ENCODE measurements at places on chromosomes 5 and 9.

- DNase-seq: no peak
Observed at GRCh38 chr5:98909363-98909762, 19.4 kb downstream of the CHD1 start.

DNA sequence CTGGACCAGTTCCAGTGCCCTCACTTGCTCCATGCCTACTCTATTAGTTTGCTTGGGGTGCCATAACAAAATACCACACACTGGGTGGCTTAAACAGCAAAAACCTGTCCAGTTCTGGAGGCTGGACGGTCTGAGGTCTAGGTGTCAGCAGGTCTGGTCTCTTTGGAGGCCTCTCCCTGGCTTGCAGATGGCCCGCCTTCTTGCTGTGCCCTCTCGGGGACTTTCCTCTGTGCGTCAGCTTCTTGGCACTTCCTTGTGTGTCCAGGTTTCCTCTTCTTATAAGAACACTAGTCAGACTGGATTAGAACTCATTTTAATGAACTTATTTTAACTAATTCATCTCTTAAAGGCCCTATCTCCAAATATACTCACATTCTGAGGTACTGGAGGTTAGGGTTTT, 97.2 kb downstream of the CARTPT start:
- DNase-seq: no peak

DNA sequence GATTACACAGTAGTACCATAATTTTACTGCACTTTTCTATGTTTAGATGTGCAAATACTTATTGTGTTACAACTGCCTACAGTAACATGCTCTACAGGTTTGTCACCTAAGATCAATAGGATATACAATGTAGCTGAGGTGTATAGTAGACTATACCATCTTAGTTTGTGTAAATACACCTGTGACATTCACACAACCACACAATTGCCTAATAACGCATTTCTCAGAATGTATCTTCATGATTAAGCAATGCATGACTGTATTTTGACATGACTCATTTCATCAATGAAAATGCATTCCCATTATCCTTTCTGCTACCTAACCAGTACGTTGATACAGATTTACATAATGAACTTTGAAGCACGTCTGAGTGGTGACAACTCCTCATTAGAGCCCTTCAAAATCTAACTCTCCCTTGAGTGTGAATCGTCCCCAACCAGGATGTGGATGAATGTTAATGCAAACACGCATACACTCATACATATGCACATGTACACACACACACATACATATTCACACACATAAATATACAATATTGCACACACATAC, 28.4 kb downstream of the GZMK start:
- no peak for DNase-seq

DNA sequence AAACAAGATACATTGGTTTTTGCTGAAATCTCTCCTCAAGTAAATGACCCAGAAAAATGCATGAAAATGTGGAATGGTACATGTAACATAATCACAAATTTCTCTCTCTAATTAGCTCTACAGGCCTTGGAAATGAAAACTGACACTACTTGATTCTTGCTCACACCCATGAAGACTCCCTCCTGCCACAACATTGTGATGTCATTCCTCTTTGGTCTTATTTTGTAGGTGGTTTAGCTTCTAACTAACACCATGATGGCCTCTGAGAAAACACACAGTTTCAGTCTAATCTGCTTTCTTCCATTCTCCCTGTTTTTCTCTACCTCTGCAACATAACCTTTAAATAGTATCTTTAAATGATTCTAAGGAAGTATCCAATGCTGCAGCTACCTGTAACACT, 78.6 kb upstream of the FAM174A start:
- no peak for DNase-seq

DNA sequence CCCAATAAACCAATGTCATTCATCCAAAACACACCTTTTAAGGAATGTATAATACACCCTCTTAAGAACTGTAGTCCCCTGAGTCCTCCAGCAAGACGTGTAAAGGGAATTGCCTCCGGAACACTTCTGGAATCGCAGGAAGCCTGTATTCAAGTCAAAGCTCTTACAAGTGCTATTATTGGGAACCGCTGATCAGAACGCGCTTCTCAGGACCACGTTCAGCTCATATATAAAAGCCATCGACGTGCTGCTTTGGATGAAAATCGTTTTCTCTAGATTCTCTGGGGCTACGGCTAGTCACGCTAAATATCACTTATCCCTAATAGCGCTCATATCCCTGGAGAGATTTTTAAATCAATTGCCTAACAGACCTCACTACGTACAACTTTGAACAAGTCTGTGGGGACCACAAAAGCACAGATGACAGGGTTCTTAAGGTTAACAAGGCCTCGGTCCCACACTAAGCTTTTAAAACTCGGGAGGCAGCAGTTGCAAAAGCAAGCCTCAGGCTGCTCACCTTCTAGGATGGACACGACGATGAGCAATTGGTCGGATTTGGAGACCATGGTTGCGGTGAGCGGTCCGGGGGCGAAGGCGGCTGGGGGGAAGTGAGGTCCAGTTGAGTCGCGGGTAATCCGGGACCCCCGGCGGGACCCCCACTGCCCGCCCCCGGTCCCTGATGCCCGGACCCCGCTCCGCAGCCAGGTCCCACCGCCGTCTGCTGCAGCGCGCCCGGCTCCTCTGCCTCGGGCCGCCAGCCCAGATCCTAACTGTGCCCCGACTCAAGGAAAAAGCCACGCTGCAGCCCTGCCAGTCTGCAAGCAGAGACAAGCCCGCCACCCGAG, 548 bp downstream of the CEP120 start:
- DNase-seq: no peak

DNA sequence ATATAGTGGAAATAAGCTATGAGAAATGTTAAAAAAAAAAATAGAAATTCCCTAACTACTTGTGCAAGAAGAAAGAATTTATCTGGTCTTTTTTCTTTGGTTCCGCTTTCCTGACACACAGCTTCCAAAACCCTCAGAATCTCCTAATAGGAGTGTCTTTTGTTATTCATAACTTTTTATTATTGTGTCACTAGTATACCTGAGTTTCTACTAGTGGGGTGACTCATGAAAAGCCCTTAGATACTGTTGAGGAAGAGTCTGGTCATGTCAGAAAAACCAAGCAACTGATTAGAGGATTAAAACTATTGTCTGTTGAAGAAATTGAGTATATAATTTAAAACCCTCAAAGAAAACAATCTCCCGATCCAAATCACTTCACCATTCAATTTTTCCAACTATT, 152.8 kb upstream of the IFNE start:
- no peak for DNase-seq

DNA sequence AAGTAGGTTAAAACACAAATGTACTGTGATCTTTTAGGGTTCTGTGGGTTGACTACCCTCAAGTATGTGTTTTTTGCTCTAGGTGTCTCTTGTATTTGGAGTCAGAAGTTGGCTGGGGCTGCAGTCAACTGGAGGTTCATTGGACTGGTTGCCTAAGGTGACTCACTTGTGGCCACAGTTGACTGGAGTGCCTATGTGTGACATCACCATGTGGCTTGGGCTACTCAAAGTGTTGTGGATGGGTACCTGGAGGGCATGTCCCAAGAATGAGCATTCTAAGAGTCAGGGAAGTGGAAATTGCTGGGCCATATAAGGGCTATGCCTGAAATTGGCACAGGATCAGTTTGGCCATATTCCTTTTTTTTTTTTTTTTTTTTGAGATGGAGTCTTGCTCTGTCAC, 27.4 kb downstream of the SNX30 start:
- DNase-seq: no peak

DNA sequence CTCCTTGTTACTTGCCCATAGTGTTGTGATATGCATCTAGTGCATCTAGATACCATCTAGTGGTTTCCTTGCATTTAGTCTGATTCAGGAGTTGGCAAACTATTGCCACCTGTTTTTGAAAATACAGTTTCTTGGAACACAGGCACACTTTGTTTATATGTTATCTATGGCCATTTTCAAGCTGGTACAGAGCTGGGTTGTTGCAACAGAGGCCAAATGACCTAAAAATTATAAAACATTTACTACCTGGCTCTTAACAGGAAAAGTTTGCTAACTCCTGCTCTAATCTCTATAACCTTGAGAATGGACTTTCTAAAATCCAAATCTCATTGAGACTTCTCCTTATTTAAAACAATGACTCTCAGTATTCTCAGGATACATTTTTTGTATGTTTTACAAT, 19.4 kb upstream of the FBXO38 start:
- DNase-seq: no peak

- DNase-seq: no peak
Observed at GRCh38 chr5:6766604-6767093, 53.4 kb downstream of the TENT4A start.

- DNase-seq: no peak
Observed at GRCh38 chr9:106287091-106287631, 575.8 kb upstream of the ZNF462 start.

GRCh38 chr5:34057569-34057968, 14.6 kb upstream of the C1QTNF3 start:
- DNase-seq: no peak

All from GM23338 (cell line).